Effector memory CD8-positive, alpha-beta T cell (primary cell): ENCODE measurements at places on chromosomes 1 and 21.

DNA sequence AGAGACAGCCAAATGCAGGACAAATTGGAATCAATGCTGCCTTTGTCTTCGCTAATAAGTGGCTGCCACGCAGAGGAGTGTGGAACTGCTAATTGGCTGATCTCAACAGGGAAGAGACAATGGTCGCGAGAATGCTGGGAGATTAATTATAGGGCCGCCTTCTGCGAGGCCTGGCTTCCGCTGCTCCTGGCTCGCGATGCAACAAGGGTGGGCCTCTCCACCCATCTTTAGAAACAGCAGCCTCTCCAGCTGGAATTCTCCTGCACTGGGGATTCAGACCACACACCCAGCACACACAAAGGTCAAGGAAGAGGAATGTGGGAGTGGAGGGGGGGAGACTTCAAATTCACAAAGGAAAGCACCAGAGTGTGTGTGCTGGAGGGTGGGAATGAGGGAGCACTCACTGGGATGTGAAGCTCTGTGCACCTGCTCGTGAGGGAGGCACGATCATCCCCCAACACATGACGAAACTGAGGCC lies 200.7 kb upstream of the GRIK3 start:
- no peak for DNase-seq

- no peak for DNase-seq
Observed at GRCh38 chr1:97365026-97365425, 555.8 kb downstream of the DPYD start.

DNA sequence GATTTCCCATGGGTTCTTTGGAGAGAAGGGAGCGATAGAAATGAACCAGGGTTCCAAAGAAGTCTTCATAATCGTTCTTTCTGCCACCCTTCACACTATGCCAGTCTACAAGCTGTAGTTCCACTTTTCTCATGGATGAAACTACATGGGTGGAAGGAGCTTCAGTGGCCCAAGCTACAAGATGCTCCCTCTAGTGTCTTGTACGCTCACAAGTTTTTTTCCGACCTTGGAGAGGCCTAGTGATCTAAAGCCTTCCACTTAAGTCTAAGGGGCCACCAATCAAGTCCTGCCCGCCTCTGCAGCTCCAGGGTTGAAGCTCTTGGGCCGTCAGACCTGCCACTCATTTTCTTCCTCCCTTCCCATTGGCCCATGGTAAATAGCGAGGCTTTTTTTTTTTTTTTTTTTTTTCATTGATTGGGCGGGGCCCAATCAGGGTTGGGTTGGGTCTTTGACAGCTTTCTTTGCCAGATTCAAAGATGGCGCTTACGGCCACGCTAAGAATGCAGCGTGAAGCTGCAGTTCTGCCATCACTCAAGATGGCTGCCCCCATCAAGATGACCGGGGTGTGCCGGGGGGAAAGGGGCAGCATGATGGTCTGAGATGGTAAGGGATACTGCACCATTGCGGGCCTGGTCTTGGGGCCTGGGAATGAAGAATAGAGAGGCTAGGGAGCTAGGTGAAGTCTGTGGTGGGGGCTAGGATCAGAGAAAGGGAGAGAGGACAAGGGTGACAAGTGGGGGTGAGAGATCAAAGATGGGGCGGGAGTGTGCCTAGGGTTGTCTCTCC lies at the start of gene TOMM40L:
Gene TOMM40L (plus strand): TSS at position 527 of the 786 bp plus-strand sequence. CDS start 430 bp downstream, outside the sequence.
- peak; percentile 85 for DNase-seq

GRCh38 chr1:227305894-227306626 lies 12.2 kb downstream of the CDC42BPA start:
- DNase-seq, result no peak

GRCh38 chr1:71882637-71883036 lies 399.7 kb downstream of the NEGR1 start:
- no peak for DNase-seq

- no peak for DNase-seq
Observed at GRCh38 chr1:82214606-82215005, 413.9 kb downstream of the ADGRL2 start.

- DNase-seq, result no peak
Observed at GRCh38 chr1:175731581-175731980, 11.8 kb downstream of the TNR start.

- no peak for DNase-seq
Observed at GRCh38 chr1:85575363-85575995, 5.1 kb upstream of the CCN1 start.

DNA sequence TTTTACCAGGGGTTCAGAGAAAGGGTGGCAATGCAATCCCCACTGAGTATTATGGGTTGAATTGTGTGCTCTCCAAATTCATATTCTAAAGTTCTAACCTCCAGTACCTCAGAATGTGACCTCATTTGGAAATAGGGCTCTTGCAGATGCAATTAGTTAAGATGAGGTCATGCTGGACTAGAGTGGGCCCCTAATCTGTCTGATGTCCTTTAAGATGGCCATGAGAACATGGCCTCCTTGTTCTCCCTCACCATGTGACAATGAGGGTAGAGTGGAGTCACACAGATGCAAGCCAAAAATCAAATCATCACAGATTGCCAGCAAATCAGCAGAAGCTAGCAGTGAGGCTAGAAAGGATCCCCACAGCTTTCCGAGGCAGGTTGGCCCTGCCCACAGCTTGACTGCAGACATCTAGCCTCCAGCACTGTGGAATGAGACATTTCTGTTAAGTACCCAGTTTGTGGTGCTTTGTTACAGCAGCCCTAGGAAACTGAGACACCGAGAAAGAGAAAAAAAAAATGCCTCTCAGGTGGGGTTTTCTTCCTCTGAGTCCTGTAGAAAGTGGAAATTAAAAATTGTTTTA lies 25.5 kb upstream of the CREG1 start:
- DNase-seq, result no peak

- DNase-seq, result no peak
Observed at GRCh38 chr1:147756341-147756740, 4.1 kb downstream of the GJA5 start.

GRCh38 chr1:59194621-59195020 lies 102.3 kb upstream of the FGGY start:
- no peak for DNase-seq

GRCh38 chr1:19921310-19921709 lies 2.1 kb downstream of the PLA2G2E start:
- no peak for DNase-seq

DNA sequence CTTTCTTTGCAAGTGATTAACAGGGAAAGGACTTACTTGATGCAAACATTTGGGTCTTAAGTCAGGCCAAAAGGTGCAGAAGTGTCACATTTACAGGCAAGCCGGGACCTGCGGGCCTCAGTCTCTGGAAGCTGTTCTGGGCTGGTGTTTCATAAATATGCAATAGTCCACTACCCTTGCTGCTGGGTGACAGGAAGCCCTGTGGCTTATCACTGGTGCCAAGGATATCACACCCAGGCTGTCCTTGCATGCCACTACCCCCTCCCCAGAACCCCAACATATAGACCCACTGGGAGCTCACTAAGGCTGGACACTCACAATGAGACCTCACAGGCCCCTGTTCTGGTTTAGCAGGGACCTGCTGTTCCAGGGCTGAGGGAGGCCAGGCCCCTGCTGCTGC lies 3.4 kb upstream of the LEFTY2 start:
- no peak for DNase-seq

DNA sequence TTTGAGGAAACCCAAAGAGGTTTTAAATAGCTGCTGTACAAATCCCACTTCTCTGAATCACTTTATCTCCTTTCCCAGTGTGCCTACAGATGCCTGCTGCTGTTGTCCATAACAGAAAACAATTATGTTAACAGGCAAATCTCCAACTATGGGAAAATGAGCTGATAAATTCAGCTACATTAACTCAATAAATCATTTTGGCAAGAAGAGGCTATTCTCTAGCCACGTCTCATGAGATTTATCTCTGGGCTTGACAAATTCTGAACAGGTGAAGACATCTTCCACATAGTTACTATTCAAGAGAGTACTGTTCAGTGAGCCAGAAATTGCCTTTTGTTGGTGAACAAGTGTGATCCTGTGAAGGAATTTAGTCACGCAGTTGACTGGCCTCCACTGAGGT lies 327.1 kb upstream of the FMN2 start:
- DNase-seq, result no peak

- no peak for DNase-seq
Observed at GRCh38 chr1:79663916-79664315, 657.4 kb upstream of the ADGRL4 start.
